ENCODE measurements at places on chromosomes 6 and 20.

DNA sequence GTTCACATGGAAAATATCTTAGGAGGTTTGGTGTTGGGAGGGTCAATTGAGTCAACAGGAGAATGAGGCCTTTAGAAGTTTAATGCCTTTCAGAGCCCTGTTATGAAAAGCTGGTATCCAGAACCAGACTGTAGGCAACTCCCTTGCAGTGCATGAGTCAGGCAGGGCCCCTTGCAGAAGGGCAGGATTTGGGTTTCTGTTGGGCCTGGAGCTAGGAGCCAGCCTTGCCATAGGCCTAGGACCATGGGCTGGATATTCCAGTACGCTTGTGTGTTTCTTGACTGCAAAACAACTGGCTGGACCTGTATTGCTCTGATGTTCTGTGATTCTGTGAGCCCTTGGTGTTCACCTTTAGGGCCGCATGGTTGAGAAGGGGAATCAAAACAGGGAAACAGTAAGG, 350.9 kb upstream of the PRND start:
- DNase-seq, result no peak

DNA sequence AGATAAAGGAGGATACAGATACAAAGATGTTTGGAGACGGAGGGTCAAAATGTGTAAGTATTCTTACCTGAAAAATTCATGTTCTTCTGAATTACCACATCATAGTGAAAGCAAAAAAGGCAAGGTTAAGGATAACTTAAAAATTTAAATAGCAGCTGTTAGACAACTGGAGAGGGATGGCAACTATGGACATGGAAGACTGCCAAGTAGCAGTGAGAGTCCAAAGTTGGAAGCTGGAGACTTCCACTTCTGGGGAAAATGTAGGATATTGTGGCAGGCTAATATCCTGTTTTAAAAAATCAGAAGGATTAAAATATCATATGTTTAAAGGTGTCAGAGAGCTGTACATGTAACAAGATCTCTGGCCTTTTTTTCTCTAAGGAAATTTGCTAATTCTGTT, 29.8 kb downstream of the SYCP2 start:
- DNase-seq, result no peak

DNA sequence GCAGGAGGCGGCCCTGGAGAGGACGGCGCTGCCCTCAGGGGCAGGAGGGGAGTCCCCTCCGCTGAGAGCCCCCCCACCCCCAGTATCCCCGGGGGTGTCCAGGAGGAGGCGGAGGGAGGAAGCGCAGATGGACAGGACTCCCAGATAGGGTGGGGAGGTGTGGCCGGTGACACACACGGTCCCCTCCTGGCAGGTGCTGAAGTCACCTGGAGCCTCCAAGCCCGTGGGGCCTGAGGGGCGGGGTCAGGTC, 1.4 kb downstream of the STMN3 start:
- no peak for DNase-seq

DNA sequence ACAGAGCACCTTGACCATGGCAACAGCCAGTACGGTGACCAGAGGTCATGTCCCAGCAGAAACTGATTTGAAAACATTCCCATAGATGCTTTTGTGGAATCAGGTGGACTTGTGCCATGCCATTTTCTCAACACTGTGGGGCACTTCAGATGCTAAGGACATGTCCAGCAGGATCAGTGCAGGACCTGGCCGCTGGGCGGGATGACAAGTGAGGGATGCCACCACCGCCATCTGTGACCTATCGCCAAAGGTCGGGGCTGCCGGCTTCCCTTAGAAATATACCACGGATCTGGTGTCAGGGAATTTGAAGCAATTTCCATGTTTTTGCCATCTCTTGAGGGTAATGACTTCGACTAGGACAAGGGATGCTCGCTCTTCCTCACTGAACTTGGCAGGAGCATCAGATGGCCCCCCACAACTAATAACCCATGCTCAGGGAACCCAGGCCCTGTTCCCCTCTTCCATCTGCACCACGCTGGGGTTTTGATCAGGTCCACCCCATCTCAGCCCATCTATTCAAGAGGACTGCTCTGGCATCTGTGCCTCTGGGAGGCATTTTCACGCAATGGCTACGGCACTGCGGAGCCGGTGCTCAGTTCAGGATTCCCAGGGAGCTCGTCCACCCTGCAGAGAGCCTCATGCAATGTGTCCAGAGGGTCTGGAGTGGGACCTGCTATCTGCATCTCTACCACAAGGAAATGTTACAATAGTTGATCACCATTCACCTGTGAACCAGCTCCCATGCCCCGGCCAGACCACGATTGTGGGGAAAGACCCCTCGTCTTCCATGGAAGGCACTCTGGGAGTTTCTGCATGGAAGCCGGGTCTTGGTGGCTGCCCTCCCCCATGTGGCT, 302.6 kb downstream of the TAF4 start:
- no peak for DNase-seq

GRCh38 chr6:31485055-31485454, 12.9 kb upstream of the MICB start:
- no peak for DNase-seq

DNA sequence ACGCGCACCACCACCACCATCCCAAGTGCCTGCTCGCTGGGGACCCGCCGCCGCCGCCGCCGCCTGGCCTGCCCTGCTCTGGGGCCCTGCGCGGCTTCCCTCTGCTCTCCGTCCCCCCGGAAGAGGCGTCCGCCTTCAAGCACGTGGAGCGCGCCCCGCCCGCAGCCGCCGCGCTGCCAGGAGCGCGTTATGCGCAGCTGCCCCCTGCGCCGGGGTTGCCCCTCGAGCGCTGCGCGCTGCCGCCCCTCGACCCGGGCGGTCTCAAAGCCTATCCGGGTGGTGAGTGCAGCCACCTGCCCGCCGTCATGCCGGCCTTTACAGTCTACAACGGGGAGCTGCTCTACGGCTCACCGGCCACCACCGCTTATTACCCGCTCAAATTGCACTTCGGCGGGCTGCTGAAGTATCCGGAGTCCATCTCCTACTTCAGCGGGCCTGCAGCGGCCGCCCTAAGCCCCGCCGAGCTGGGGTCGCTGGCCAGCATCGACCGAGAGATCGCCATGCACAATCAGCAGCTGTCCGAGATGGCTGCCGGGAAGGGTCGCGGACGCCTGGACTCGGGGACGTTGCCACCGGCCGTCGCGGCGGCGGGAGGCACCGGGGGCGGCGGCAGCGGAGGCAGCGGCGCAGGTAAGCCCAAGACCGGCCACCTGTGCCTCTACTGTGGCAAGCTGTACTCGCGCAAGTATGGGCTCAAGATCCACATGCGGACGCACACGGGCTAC, 7.2 kb downstream of the PRDM13 start:
- no peak for DNase-seq

- DNase-seq, result no peak
These were observed 17.1 kb downstream of the TGM3 start for GRCh38 chr20:2312876-2313275.

DNA sequence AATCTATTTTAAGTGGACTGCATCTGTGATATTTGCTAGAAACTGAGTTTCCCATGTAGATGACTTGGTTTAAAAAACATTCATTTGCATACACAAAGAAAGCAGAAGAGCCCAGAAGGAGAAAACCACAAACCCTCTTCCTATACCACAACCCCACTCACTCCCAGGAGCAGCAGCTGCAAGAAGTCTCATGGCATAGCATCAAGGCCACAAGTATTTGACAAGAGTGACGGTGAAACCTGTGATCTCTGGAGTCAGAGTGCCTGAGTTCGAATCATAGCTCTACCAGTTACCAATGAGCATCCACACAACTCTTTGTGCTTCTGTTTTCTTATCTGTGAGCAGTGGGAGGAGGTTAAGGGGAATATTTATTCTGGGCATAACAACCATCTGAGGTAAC, 44.7 kb upstream of the SIRPG start:
- DNase-seq, result no peak

GRCh38 chr6:45965792-45966191, 49.9 kb downstream of the CLIC5 start:
- no peak for DNase-seq

GRCh38 chr20:53625311-53626129, 31.9 kb upstream of the ZNF217 start:
- no peak for DNase-seq

- DNase-seq, result no peak
These were observed 46.3 kb upstream of the FOXA2 start for GRCh38 chr20:22630701-22631100.

- DNase-seq, result no peak
These were observed 232.2 kb upstream of the SULF2 start for GRCh38 chr20:48017509-48017908.

DNA sequence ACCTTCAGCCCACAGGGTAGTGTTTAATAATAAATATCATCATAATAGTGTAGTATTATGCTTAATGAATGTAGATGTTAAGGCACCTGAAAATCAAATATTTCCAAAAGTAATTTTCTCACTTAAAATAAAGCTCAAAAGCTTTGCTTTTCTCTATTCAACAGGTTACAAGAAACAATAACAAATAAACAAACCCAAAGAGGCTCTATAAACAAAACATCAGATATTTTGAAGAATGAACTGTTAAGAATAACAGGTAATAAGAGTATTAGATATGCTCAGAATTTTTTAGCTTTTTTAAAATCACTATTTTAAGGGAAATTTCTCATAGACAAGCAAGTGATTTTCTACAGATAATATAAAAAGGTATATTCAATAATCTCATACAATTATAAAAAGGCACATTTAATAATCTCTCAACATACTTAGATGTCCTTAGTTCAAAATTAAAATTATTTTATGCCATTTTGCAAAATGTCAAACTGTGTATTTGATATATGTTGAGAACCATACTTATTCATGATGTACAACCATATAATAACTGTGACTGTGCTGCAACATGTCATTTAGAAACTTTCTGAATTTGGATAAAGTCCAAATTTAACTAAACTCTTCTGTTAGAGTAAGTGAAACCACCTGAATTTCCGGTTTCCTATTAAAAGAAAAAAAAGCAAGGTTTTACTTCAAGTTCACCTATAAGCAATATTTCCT, 35.8 kb downstream of the PHIP start:
- DNase-seq, result no peak

GRCh38 chr6:56833127-56833791, 121.6 kb upstream of the BEND6 start:
- no peak for DNase-seq

GRCh38 chr20:30612344-30612743, 645.1 kb upstream of the DEFB115 start:
- DNase-seq, result no peak

DNA sequence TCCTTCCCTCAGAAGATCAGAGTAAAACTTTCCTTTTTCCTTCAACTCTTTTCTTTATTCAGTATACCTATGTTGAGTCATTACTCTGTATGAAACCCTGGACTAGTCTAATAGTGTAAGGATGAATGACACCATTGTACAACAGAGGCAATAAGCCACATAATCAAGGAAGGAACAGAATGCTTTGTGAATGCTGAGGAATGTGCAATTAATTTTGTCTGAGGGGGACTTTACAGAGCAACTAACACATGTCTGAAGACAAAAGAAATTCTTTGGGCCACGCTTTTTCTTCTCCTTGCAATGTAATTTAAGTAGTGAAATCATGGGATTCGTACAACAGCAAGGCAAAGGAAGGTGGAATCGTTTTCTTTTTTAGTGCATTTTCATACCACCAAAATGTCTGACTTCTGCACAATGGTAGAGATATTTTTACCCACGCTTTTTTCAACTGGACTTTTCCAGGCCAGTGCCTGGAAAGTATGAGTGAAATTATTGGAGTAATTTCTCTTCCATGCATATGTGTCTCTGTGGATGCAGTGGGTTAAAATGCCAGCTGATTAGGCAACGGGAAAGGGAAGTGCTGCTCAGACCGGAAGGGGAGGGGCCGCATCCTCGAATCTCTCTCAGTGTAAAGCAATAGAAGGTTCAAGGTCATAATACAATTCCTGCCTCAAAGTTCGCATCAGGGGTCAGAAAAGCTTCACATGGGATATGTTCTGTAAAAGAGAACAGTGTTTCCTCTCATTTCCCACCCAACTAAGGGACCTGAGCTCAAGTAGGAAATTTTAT, 89.9 kb upstream of the MTHFD1L start:
- DNase-seq, result no peak

DNA sequence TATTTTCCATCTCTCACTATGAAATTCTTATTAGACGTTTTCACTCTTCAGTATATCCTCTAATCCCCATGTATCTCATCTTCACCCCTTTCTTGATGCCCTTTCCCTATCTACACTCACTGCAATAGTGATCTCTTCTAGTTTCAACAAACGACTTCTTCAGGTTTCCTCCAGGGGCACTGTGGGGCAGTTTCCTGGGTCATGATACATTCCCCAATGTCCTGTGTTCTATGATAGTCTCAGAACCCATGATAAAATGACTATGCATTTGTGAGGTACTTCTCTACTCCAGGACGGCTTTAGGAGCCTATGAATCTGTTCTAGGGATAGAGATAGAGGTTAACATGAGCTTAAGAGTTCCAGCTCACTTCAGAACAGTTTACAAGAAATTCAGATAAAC, 183.3 kb downstream of the FOXC1 start:
- no peak for DNase-seq

Data from activated CD4-positive, alpha-beta T cell treated with anti-CD3 and anti-CD28 coated beads, Interleukin-2, amount 50 U/mL, for 24 hours (primary cell).